ENCODE measurements at places on chromosomes 6 and 20. TPM values are rescaled to one million over a fixed set of nuclear protein-coding genes. Genes with fewer than 3 reads are reported as not detected.

DNA sequence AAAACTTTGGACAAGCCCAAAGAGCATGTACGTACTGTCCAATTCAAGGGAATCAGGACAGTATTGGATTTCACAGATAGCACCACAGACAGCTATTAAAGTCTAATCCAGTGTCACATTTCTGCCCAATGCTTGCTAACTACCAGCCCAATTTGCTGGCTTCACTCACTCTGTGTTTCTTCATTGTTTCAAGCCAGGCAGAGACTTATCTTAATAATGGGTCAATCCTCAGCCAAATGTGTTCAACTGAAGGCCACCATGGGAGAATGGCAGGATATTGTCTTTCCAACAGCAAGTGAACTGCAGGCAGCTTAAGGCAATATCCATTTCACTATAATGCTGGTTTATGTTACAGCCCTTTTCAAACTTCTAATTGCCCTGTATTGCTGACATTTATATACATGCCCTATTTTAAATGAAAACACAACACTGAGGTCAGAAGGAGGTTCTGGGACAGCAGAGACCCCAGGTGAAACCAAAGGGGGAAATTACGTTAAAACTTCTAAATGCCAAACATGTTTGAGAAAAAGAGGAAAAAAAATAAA lies 142.1 kb upstream of the RSPO3 start:
- no peak for DNase-seq

MYCT1 gene
- total RNA-seq: 0.26 TPM

DNA sequence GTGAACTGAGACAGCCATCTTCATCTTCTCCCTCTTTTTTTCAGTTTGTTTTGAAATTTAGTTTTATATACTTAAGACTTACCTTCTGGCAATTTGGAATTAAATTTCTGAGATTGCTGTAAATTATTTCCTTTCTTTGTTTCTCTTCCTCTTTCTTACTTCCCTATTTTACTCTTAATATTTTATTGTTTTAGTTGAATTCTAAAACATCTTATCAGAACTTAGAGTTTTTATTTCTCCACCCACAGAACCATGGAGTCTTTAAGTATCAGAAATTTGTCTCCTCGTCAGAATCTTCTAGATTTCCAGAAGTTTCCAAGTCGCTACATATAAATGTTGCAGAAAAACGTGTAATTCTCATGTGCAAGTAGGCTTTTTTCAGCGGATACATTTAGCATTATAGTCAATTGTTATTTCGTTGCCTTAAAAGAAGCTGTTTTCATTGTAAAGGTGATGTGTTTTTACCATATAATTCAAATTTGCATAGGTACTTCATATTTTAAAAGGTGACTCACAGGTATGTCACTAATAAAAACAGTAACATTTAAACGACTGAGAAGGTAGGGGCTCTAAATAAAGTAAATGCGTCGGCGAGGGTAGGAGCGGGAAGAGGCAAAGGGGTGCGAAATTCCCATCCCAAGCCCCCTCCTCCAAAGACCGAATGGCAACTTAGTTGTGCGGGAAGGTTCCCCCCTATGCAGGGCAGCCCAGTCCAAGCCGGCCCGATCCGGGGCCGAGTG lies 866 bp upstream of the MYO6 start:
- no peak for DNase-seq

GRCh38 chr20:34557936-34558319 lies 590 bp upstream of the MAP1LC3A start:
- DNase-seq: no peak

MUCL3 gene
- total RNA-seq: 0.09 TPM

GRCh38 chr6:169184419-169184818 lies 69.2 kb downstream of the THBS2 start:
- DNase-seq: no peak

SIRPB1 gene
- total RNA-seq: 6.2 TPM

GRCh38 chr6:136991646-136992045 lies 53.1 kb downstream of the IL20RA start:
- no peak for DNase-seq

DNA sequence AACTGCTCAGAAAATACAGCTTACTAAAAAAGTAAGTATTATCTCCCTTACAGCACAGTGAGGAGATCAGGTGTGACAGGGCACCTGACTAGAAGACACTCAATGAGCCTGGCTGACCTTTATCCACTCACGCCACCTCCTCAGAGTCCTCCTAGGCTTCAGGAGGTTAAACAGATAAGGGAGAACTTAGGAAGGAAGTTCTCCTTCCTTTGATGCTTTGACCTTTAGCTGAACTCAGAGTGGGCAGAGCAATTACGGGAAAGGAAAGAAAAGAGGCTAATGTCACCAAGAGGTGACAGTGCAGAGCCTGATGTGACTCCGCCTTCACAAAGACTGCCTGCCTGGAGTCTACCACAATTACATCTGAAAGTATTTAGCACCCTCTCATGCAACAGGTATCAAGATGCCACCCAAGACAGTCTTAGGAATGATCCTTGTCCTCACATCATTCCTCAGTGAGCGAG lies 36.7 kb downstream of the MAN1A1 start:
- DNase-seq: no peak

- DNase-seq: no peak
Measured at GRCh38 chr6:136880748-136881460, 41.2 kb upstream of the SLC35D3 start.

LPIN3 gene
- 0.67 TPM for total RNA-seq

GRCh38 chr6:5905431-5906339 lies 101.0 kb downstream of the NRN1 start:
- no peak for DNase-seq

DNA sequence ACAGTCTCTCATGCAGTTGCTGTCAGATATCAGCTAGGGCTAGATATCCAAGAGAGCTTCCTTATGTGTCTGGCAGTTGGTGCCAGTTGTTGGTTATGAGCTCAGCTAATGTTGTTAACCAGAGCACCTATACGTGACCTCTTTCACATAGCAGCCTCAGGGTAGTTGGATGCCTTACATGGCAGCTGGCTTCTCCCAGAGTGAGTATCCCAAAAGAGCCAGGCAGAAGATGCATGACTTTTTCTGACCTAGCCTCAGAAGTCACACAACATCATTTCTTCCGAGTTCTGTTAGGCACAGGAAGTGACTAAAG lies 175.7 kb downstream of the VEGFA start:
- DNase-seq: no peak
